ENCODE measurements at places on chromosomes 13 and 19. TPM values are rescaled to one million over a fixed set of nuclear protein-coding genes. Genes with fewer than 3 reads are reported as not detected.
A peak's percentile ranks its signal among the peaks of the same experiment; 100 is the strongest.

DNA sequence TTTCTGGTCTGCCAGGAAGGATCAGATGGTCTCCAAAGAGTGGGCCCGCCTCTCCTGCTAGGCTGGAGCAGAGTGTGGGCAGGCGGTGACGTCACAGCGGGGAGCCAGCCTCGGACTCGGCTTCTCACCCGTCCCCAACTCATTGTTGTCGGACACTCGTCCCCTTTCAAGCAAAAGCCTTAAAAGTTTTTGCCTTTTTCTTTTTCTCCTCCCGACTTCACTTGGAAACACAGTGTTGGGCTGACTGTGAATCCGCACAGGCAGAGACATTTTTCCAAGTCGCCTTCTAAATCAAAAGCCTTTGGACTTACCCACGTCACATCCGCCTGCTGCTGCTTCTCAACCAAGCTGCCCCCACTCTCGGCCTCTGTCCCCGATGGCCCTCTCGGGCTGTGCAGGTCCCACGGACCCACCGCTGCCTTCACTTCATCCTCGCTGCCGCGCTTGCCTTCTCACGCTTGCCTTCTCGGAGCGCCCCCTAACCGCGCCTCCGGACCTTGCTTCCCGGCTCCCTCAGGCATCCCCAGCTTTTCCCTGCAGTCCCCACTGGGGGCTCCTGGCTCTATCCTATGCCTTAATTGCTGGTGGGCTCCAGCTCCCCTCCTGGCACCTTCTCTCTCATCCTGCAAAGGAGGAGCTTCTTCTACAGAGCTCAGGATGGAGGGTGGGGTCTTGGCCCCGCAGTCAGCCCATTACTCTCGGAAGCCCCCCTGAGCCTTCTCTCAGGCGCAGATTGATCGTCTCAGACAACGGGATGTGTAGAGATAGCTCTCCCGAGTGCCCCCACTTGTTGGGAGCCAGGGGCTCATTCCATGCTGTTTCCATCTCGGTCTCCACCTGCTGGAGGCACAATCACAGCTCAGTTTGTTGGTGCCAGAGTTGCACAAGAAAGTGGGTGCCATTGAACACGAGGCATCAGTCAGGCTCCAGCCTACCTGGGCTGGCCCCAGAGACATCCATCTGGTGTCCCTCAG lies 3.9 kb upstream of the ZNF135 start:
- peak; percentile 7 for DNase-seq

DNA sequence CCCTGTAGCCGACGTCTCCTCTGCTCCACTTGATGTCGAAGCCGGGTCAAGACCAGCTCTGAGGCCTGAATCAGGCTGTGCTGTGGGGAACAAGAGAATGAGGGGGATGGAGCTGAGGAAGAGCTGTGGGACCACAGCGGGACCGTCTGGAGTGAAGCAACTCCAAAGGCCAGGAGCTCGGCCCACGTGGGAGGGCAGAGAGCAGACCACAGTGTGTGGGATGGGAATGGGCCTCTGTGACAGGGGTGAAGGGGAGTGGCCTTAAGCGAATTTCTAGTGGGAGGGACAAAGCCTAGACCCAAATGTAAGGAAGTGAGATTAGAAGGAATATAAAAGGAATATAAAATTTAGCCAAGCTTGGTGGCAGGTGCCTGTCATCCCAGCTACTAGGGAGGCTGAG lies 3.8 kb upstream of the SLC8A2 start:
- no peak for DNase-seq

GRCh38 chr19:17671906-17672305 lies 16.2 kb downstream of the UNC13A start:
- peak; percentile 24 for DNase-seq

GRCh38 chr13:95235199-95235756 lies 66.0 kb downstream of the ABCC4 start:
- no peak for DNase-seq

DNA sequence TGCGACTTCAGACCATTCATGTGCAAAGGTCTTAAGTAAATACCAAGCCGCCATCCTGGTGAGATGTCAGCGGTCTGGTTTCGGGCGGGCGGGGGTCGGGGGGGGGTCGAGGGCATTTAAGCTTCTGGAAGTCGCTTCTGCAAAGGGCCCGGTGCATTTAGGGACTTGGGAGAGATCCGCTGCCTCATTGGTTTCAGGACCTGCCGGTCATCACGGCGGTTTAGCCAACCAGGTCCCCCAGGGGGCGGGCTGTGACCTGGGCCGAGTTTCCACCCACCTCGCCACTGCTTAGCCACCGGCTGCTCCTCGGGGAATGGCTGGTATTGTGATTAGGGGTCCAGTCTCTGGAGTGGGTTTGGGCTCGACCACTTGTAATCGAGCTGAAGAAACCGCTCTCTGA lies 7.8 kb downstream of the ANKLE1 start:
- peak; percentile 91 for DNase-seq

GRCh38 chr13:60482012-60482411 lies 85.0 kb downstream of the TDRD3 start:
- DNase-seq = peak; percentile 56

- DNase-seq = no peak
These were observed 311.2 kb downstream of the SLITRK5 start for GRCh38 chr13:87982400-87982799.

- DNase-seq = no peak
These were observed 64.3 kb upstream of the F7 start for GRCh38 chr13:113041293-113041690.

GRCh38 chr13:83876546-83876945 lies 5.7 kb downstream of the SLITRK1 start:
- DNase-seq = no peak

GRCh38 chr19:13163609-13164342 lies 13.6 kb downstream of the IER2 start:
- DNase-seq = peak; percentile 93

DNA sequence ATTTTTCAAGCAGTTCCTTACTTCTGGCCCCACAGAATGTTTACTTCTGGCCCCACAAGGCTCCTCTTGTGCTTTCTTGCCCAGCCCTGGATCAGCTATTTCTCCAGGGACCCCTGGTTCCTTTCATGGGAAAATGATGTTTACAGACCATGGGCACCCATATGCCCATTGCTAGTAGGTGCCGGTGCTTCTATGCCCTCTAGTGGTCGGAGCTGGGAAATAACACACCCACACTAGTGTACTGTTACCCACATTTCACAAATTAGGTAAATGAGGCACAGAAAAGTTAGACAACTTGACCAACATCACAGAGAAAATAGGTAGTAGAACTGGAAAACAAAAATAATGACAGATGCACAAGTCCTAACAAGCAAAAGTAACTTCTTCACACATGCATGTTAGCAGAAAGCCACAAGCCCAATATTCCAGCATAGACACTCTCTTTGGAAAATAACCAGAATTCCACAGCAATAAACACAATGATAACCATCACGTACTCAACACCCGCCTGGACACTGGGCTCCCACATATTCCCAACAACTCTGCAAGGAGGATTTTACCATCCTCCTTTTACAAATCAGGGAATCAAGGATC lies 1.3 kb upstream of the CEACAM6 start:
- DNase-seq = peak; percentile 12

GRCh38 chr19:12695514-12695913 lies 917 bp downstream of the FBXW9 start:
- DNase-seq = no peak

- no peak for DNase-seq
These were observed 47.6 kb upstream of the SLC15A1 start for GRCh38 chr13:98800078-98800477.

IZUMO4 gene
- 1.3 TPM for total RNA-seq

UPF1 gene
- 49.0 TPM for total RNA-seq

KIR2DL4 gene
- total RNA-seq = not detected

ZNF780A gene
- total RNA-seq = 13.4 TPM

Measured in fibroblast of villous mesenchyme (primary cell).